ENCODE measurements at places on chromosomes 1 and 21. TPM values are rescaled to one million over a fixed set of nuclear protein-coding genes. Genes with fewer than 3 reads are reported as not detected.

OR2AK2 gene
- total RNA-seq = not detected

DCLRE1B gene
- total RNA-seq = 5.0 TPM

CHODL gene
- 42.3 TPM for total RNA-seq

MAP3K21 gene
- 21.0 TPM for total RNA-seq

AMPD1 gene
- total RNA-seq = 22.7 TPM

LIN28A gene
- not detected for total RNA-seq

TIMM17A gene
- 28.7 TPM for total RNA-seq

CALML6 gene
- 33.0 TPM for total RNA-seq

HFM1 gene
- 9.0 TPM for total RNA-seq

MGST3 gene
- 169 TPM for total RNA-seq

AMIGO1 gene
- 7.6 TPM for total RNA-seq

PTGER3 gene
- 146 TPM for total RNA-seq

FCRL6 gene
- total RNA-seq = not detected

FGGY gene
- 57.3 TPM for total RNA-seq

UMODL1 gene
- total RNA-seq = not detected

OR10J1 gene
- not detected for total RNA-seq

PRRX1 gene
- total RNA-seq = 33.0 TPM

C4BPA gene
- total RNA-seq = 0.76 TPM

PHGDH gene
- total RNA-seq = 106 TPM

TSSK3 gene
- total RNA-seq = 1.1 TPM

KRTAP13-3 gene
- not detected for total RNA-seq

DPT gene
- 11.4 TPM for total RNA-seq

RXRG gene
- total RNA-seq = 9.2 TPM

CELA2B gene
- not detected for total RNA-seq

PTPN22 gene
- total RNA-seq = 1.5 TPM

GJB4 gene
- total RNA-seq = not detected

PCP4L1 gene
- total RNA-seq = 1.3 TPM

TINAGL1 gene
- 96.1 TPM for total RNA-seq
